Activated naive CD4-positive, alpha-beta T cell (primary cell): ENCODE measurements at places on chromosomes 7 and 10.

DNA sequence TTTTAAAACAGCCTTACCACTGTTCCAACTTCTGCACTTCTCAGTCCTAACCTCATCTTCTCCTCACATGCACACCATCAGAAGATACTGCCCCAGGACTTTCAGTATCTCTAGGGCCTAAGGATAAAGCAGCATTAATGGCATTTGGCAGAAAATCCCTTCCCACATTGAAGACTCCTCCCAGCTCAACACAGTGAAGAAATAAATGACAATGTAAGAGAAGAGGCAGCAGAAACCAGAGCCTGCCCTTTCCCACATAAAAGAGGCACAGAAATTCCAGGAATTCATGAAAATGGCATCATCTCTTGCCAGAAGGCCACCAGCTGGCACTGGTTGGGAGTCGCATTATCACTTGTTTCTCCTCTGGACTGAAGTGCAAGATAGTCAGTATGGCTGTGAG, 3.7 kb downstream of the GCC1 start:
- DNase-seq: no peak

GRCh38 chr10:131697476-131698128, 203.2 kb upstream of the PPP2R2D start:
- no peak for DNase-seq

GRCh38 chr10:111999915-112000302, 183.7 kb downstream of the GPAM start:
- no peak for DNase-seq

GRCh38 chr7:108000875-108001763, 1.8 kb downstream of the LAMB1 start:
- DNase-seq: no peak

DNA sequence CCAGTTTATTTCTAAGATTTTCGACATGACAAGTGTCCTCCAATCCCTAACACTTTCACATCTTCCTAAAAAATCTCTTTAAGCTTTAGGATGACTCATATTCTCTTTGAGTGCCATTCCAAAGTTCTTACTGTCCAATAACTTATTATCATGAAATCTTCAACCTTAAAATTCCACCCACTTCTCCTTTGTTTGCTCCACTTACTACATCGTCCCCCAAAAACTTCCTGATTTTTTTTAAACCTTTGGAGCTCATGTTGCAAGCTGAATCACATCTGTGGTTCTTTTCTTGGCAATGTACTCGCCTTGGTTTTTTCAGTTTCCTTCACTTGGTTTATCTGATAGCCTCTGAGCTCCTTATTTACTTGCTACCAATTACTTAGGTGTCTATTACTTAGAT, 39.2 kb upstream of the JCAD start:
- DNase-seq: no peak
